ENCODE measurements at places on chromosomes 7 and 10. TPM values are rescaled to one million over a fixed set of nuclear protein-coding genes. Genes with fewer than 3 reads are reported as not detected.

- ATAC-seq: no peak
Observed at GRCh38 chr7:127417346-127417745, 24.8 kb upstream of the ZNF800 start.

DNA sequence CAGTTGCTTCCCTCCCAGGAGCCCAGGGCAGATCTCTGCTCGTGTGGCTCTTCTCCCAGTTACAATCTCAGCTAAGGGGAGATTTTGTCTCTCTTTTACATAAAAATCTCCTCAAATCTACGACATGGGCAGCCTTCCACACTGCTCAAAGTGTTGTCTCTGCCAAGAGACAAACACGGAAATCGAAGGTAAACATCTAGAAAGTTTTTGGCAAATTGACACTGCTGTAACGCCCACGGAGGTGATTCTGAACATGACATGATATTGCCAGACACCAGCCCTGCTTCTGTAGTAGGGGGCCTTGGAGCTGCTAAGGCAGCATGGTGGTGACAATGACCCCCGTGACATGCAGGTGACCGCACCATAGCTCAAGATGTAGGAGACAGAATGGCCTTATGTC, 128.3 kb downstream of the CCDC3 start:
- ATAC-seq: no peak

GRCh38 chr10:63093227-63093626, 39.9 kb upstream of the NRBF2 start:
- peak; percentile 88 for ATAC-seq

DNA sequence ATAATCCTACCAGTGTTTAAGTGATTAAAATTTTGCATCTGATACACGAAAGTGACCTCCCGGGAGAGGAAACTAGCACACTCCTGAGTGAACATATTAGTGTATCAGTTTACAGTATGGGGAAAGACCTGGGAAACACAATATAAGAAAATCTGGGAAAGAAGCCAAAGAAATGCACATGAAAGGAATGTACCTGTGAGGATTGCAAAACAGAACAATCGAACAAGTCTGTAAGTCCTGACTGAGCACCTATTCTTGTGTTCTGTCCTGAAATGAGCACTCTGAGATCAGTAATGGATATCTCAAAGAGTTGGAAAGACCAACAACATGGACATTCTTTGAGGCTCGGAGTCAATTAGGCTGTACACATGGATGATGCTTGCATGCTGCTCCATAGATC, 554.7 kb downstream of the SORCS3 start:
- ATAC-seq: no peak

DNA sequence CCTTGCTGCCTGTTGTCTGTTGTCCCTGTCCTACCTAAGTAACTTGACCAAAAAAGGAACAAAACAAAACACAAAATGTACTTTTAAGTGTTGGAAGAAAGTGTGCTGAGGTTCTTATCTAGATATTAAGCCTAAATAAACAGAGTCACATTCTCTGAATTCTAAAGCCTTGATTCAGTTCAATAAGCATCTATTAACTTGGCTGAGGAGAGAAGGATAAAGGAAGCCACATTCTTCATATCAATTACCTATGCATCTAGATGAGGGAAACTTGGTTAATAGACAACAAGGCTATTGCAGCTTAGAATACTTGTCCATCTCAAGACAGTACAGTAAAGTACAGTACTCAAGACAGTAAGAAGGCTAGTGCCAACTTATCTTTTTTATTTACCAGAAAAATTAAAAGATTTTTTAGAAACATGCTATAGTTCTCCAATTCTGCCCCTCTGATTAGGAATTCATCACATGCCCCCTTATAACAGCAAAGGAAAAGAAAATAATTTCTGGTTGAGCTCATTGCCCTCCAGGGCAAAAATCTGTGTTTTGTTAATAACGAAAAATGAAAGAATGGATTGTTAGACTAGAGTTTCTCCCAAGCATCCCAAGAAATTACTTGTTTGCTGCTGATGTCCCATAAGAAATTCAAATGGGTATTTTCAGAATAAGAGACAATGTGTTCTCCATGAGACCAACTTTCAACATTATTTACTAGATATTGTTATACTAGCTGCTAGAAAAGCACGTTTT, 546.5 kb upstream of the SEMA3D start:
- no peak for ATAC-seq

TMEM176A gene
- 43.6 TPM for total RNA-seq

CNPY1 gene
- not detected for total RNA-seq

All from motor neuron (in vitro differentiated cells).